ENCODE measurements at places on chromosomes 1 and 21.

- DNase-seq = no peak
Observed at GRCh38 chr1:177632923-177633615, 336.8 kb downstream of the SEC16B start.

- DNase-seq = no peak
Observed at GRCh38 chr21:17003258-17003615, 509.6 kb upstream of the CXADR start.

- no peak for DNase-seq
Observed at GRCh38 chr1:96509339-96509738, 212.2 kb upstream of the PTBP2 start.

DNA sequence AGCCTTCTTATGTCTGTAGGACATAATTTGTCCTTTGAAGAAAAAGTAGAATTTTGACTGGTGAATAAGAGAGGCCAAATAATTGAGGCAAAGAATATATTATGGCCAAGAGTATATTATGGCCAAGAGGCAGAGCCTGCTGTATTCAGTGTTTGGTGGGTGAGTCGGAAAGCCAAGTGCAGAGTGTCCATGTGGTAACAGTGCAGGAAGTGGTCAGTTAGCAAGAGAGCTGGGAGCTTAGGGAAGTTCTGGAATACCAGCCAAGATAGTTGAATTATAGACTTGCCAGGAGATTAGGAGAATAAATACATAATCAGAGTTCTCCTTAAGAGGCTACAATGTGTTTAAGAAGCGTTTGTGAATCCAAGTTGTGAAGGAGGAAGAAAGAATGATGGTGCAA is 131.5 kb upstream of the LMO4 start:
- DNase-seq = no peak

GRCh38 chr1:153379591-153379990 is 4.2 kb upstream of the S100A12 start:
- no peak for DNase-seq

- DNase-seq = no peak
Observed at GRCh38 chr1:230145505-230145899, 78.5 kb downstream of the GALNT2 start.

DNA sequence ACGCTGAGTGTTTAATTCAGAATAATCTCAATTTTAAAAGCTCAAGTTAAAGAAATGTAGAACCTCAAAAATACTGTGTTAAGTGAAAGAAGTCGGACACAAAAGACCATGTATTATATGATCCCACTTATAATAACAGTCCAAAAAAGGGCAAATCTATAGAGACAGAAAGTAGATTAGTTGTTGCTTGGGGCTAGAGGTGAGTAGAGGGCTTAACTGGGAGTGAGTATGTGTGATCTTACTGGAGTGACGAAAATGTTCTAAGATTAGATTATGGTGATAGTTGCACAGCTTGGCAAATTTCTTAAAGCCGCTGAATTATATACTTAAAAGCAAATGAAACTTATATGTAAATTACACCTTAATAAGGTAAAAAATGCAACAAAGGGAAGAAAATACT is 150.5 kb downstream of the APP start:
- DNase-seq = no peak

GRCh38 chr1:115134850-115135480 is 45.7 kb upstream of the TSPAN2 start:
- DNase-seq = no peak

DNA sequence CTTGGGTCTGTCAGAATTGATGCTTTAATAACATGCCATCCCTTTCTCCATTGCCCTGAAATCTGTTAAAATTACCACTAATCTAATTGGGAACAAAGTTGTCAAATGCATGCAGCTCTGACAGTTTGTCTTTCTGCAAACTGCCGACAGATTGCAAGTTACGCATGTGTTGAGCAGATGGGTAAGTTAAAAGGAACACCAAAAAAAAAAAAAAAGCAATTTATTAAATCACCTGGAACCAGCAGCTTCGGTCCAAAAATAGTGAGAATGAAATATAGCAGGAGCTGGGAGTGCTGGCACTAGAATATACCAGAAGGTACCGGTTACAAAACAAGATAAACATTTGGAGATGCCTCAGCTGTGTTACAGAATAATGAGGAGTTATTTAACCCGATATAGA is 149.6 kb upstream of the C1orf87 start:
- DNase-seq = no peak

GRCh38 chr1:8477983-8478362 is 160.1 kb downstream of the SLC45A1 start:
- DNase-seq = no peak

- no peak for DNase-seq
Observed at GRCh38 chr1:228527596-228527995, 40.4 kb downstream of the RNF187 start.

DNA sequence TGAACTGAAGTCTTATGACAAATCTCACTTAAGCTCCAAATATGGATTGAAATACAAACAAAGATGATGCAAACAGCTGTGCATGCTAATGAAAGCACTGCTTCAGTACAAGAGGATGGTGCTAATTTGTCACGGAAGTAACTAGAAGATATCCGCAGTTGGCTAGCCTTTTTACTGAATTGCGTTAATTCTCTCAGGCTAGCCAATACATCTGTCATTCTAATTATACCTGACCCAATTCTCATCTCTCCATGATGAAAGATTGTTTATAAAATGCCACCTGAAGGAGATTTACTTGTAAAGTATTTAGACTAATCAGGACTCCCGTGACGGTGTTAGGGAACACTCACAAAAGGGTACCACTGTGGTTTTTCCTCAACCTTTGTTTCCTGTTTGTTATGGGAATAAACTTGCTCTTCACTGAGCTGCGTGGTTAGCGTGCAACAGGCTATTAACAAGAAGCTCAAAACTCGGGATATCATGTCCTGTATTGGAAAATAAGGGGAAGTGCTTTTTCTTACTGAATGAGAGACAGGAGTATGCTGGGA is 162.5 kb downstream of the APP start:
- DNase-seq = peak; percentile 45

GRCh38 chr21:26655460-26655859 is 82.4 kb upstream of the CYYR1 start:
- DNase-seq = no peak

- no peak for DNase-seq
Observed at GRCh38 chr1:117173006-117173405, 37.7 kb downstream of the VTCN1 start.

DNA sequence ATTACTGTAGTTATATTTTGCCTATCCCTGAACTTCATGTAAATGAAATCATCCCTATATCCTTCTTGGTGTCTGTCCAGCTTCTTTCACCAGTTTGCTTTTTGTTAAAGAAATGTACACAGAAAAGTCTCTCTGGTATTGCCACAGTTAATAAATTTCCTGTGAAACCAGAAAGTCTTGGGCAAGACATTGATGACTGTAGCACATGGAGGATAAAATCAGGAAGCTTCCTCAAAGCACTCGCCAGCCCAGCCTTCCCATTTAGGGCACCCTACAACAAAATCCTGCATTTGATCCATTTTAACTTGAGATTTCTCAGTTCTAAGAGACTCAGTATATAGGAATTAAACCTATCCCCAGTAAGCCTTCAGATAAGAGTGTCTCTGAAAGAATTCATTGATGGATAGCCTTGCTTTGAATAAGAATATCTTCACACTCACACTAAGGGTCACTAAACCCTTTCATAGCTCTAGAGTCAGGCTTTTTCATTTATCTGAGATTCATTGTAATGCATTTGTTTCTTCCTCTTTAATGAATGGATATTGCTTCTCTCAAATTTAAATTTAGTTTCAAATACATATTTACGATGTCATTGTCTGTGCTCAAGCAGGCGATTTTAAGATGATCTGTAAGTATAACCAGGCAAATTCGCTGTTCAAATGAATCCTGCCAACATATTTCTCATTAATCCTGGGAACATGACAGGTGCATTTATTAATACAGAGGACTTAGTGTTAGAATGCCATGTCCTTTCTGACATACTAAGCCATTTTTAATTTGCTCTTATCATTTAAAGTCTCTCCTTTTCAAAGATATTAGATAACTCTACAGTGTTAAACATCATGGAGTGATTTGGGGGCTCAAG is 153.1 kb downstream of the GRIK1 start:
- DNase-seq = no peak

DNA sequence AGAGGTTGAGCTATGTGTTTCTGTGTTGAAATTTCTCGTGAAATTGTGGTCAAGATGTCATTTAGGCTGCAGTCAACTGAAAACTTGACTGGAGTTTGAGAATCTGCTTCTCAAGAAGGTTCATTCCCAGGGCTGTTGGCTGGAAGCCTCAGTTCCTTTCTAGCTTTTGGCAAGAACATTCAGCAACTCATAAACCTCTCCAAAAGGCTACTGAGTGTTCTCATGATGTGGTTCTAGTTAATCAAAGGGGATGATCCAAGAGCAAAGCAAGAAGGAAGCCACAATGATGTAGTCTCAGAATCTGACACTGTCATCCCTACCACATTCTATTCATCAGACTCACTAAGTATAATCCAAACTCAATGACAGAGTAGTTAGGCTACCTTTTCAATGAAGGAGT is 66.6 kb downstream of the SPATA6 start:
- DNase-seq = no peak

DNA sequence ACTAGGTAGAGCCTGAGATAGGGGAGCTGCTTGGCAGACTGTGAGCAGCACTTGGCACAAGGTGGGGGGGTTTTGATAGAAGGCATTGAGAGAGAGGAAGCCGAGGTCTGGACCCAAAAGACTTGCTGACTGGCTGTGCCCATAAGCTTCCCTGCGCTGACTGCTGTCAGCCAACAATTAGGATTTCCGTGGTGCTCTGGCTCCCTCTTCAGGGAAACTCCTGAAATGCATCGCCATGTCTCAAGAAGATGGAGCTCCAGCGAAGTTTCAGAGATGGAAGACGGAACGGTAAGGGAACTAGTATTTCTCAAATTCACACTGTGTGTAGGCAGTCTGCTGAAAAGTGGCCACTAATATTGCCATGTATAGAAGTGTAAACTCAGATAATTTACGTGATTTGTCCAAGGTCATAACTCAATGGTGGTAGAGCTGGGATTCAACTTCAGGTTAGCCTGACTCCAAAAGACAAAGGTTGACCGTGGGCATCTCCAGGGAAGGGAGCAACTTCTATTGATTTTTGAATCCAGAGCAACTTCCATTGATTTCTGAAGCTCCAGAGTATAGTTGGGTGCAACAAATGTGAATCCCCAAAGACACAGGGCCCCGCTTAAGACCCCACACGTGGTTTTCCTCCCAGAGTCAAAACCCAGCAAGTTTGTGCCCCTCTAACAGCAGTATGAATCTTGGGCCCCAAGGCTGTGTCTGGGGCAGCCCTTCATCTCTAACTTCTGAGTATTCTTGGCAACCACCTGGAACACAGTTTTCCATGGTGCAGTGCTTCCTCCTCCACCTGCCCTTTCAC is 44.5 kb upstream of the CRNN start:
- DNase-seq = peak; percentile 37

GRCh38 chr1:221174330-221174993 is 295.2 kb downstream of the HLX start:
- no peak for DNase-seq

DNA sequence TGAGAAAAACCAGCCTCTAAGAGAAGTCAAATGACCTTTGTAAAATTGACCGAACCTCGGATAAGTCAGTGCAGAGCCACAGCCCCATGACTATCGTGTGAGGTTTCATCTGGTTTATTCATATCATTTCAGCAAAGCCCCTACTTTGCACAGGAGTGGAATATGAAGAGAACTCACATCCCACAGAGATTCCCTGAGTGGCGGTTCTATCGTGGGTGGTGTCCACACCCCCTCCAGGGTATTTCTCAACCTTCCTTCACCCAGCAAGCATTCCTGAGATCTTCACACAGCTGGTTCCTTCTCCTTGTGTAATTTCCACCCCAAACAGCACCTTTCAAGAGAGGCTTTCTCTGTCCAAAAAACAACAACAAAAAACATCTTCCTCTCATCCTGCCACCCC is 47.5 kb downstream of the EVA1C start:
- DNase-seq = no peak

GRCh38 chr1:165303386-165303785 is 53.1 kb downstream of the LMX1A start:
- no peak for DNase-seq

- no peak for DNase-seq
Observed at GRCh38 chr1:150622303-150622975, 7.0 kb downstream of the ENSA start.

DNA sequence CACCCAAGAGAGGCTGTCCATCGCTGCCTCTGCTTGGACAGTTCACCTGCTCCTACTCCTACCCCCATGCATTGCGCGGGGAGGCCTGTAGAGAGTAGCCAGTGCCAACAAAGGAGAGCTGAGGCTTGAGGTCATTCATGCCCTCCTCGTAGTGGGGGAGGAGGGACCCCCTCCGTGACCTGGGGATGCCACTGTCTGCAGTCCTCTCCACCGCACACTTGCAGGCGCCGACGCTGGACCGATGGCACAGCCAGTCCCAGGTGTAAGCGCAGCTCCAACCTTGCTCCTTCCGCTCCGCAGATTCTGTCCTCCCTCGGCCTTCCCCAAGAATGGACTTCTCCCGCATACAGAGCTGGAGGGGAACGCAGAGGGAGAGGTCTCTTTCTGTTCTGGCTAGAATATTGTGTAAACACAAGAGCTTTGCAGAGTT is 672 bp upstream of the PHLDA3 start:
- DNase-seq = no peak

- no peak for DNase-seq
Observed at GRCh38 chr1:54273795-54274163, 73.8 kb downstream of the MRPL37 start.

DNA sequence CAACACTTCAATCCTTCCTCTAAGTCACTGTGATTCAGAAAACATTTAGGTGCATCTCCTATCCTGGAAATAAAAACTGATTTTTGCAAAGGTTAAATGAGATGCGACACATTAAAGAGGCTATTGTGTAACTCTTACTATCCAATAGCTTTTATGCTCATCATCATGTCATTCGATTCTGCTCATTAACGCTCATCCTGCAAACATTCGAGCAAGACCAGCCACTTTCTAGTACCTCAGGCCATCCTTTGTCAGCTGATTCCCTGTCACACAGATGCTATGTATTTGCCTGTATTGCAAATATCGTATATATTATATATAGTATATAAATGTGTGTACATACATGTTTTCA is 131.6 kb downstream of the TLR5 start:
- DNase-seq = no peak

DNA sequence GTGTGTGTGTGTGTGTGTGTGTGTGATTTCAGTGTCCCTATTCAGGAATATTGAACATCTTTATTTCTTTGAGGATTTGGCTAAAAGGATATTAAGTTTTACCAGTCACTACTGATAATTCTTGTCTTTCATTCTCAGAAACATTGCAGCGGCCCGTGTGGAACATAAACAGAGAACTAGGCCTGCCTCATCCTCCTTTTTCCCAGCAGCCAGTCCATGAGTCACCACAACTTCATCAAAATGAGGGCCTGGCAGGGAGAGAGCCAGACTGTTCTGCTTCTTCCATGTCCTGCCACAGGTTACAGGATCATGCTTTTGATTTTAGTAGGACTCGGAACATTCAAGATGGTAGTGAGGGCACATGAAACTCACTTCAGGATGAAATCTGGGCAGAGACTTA is 50.7 kb downstream of the LRIG2 start:
- DNase-seq = no peak

- no peak for DNase-seq
Observed at GRCh38 chr1:93328809-93329760, 16.6 kb upstream of the DR1 start.

GRCh38 chr1:190196020-190196419 is 281.6 kb downstream of the BRINP3 start:
- no peak for DNase-seq

- no peak for DNase-seq
Observed at GRCh38 chr1:156814571-156815260, 1.9 kb downstream of the SH2D2A start.

GRCh38 chr1:229433364-229434004 is 410 bp downstream of the ACTA1 start:
- no peak for DNase-seq

Measured in NCI-H1092 treated with DMSO at 0.1 percent for 48 hours (cell line).